ENCODE measurements at places on chromosomes 3 and 15. TPM values are rescaled to one million over a fixed set of nuclear protein-coding genes. Genes with fewer than 3 reads are reported as not detected.
A peak's percentile ranks its signal among the peaks of the same experiment; 100 is the strongest.

- DNase-seq = no peak
Observed at GRCh38 chr3:29731050-29731449, 450.2 kb downstream of the RBMS3 start.

- peak; percentile 47 for DNase-seq
Observed at GRCh38 chr3:23000371-23000770, 202.8 kb upstream of the UBE2E2 start.

DNA sequence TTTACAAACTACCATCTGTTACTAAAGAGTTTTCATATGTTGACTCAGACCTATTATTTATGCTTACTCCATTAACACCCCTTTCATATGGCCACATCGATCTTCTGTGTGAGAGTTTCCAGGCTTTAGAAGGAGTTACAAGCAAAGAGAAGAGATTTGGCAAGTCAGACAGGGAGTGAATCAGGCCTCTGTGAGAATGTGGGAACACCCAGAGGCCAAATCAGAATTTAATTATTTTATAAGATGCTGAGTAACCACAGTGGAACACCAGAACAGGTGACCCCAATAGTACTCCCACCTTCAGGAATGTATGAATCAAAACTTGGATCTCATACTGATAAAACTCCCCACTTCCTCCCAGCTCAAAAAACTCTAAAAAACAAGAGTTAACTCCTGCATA lies 42.0 kb downstream of the IFT57 start:
- no peak for DNase-seq

- DNase-seq = no peak
Observed at GRCh38 chr15:66783725-66784124, 81.7 kb downstream of the SMAD6 start.

GRCh38 chr3:126107957-126108675 lies 24.2 kb upstream of the SLC41A3 start:
- no peak for DNase-seq

DNA sequence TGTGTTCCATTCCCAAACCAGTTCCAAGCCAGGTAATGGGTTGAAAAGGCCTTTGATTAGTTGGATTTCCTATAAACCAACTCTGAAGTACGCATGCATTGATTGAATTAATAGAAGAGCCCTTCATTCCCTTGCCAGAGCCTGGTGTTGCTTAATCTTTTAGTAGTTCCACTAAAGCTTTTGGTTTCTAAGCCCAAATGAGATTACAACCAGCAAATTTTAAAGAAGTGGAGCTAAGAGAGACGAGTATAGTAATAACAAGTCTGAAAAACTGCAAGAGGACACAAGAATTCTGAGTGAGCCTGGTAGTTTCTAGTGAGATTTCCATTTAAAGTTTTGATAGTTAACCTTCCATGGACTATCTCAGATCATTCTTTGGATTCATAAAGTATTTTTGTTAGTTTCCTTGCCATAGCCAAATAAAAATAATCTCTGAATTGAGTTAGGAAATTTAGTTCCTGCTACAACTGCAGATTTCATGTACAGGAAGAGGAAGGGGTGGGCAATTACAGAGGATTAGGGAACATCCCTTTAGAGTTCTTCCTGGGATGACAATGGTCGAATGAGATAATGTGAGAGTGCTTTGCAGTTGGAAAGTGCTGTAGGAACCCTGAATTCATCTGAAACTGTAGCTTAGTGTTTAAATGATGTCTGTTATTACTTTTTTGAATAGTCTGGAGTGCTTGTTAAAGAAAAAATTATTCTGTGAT lies 136.8 kb downstream of the FNDC3B start:
- DNase-seq = no peak

DNA sequence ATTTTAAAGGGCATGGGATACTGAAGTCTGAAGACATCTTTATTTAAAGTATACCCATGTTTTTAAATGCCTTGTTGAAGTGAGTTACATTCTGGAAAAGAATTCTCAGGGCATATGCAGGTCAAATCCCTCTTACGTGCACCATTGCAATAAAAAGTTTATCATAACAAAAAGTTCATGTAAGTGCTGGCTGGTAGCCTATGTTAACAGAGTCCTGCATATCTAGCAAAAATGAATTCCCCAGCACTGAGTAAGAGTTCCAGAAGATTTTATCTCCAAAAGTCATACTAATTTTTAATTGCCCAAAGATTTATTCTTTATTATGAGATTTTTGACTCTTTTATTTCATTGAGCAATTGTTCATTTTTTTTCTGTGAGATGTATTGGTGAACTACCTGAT lies 104.7 kb upstream of the ROBO1 start:
- no peak for DNase-seq

GRCh38 chr3:68802111-68802870 lies 130.1 kb downstream of the TAFA4 start:
- no peak for DNase-seq

DNA sequence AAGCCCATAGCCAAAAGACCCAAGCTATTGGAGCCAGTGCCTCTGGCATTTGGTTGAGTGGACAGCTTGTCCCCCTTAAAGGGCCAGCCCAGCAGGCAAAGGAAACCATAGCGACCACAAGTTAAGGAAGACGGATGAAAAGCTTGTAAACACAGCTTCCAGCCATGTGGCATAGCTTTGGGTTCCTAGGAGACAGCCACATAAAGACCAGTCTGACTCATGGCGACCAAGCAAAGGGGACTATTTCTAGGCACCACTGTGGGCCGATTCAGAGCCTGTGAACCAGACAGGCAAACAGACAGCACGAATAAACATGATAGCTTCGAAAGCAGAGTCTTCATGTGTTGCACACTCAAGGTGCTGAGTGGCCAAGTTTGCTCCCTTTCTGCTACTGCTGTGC lies 30.5 kb upstream of the SRGAP3 start:
- DNase-seq = no peak

DNA sequence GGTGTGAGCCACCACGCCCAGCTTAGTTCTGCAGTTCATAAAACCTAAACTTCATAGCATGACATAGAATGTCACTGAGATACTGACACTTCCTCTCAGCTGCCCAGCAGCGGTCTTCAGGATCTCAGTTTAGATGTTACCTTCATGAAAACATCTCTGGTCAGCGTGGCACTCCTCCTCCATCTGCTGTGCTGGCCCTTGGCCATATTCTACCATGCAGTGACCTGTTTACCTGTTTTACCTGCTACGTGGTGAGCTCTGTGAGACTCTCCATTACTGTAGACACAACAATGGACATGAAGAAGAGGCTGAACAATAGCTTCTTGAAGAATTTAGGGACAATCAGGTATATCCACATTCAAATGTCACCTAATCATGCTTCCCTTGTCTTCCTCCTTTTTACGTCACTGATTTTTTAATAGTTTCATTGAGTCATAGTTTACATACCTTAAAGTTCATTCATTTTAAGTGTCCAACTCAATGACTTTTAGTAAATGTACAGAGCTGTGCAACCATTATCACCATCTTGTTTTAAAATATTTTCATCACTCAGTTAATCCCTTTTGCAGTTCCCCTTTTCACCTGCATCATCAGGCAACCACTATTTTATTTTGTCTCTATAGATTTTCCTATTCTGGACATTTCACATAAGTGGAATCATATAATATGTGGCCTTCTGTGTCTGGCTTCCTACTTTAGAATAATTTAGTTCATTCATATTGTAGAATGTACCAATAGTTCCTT lies 32.2 kb upstream of the PTPN23 start:
- DNase-seq = no peak

DNA sequence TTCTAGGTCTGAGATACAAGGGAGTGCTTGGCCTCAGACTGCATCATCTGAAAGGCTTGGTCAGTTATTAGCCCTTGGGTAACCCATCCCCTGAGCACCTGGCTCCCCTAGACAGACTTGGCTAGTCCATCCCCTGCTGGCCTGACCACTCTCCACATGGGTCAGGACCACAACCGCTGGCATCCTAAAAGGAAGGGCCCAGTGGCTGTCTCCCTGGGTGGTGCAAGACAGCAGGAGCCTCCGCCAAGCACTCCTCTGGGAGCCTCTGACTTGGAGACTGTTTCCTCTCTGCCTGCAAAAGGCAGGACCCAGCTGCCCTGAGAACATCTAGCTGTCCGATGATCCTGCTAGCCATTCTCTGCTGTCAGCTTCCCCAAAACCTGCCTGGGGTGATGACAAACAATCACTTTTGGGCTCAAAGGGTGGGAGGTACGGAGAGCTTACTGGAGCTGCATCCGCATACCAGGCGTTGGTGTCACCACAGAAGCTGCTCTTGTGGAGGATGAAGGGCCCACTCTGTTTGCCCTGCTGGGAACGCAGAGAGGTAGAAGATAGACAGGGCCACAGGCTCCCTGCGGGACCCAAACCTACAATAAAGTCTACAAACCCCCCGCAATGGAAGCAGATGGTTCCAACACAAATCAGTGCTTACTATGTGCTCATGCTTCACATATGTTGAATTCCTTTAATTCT lies 108.0 kb upstream of the PRR20G start:
- no peak for DNase-seq

Gene MUC13
- not detected for polyA plus RNA-seq
